ENCODE measurements at places on chromosomes 5 and 9. TPM values are rescaled to one million over a fixed set of nuclear protein-coding genes. Genes with fewer than 3 reads are reported as not detected.

- no peak for DNase-seq
These were observed 2.7 kb upstream of the ZNF618 start for GRCh38 chr9:113873446-113873845.

GRCh38 chr9:27802418-27802817, 229.1 kb upstream of the C9orf72 start:
- DNase-seq, result no peak

The LRRC70 gene
- total RNA-seq, result 27.5 TPM

The WDR31 gene
- total RNA-seq, result 0.99 TPM

The FGF18 gene
- total RNA-seq, result not detected

- no peak for DNase-seq
These were observed 57.6 kb downstream of the JAK2 start for GRCh38 chr9:5042661-5043178.

GRCh38 chr5:147055850-147056566, 177.5 kb upstream of the PPP2R2B start:
- DNase-seq, result no peak

GRCh38 chr5:77486344-77486962, 5.7 kb downstream of the WDR41 start:
- no peak for DNase-seq

The DOK3 gene
- total RNA-seq, result 15.6 TPM

The TBCA gene
- 180 TPM for total RNA-seq

DNA sequence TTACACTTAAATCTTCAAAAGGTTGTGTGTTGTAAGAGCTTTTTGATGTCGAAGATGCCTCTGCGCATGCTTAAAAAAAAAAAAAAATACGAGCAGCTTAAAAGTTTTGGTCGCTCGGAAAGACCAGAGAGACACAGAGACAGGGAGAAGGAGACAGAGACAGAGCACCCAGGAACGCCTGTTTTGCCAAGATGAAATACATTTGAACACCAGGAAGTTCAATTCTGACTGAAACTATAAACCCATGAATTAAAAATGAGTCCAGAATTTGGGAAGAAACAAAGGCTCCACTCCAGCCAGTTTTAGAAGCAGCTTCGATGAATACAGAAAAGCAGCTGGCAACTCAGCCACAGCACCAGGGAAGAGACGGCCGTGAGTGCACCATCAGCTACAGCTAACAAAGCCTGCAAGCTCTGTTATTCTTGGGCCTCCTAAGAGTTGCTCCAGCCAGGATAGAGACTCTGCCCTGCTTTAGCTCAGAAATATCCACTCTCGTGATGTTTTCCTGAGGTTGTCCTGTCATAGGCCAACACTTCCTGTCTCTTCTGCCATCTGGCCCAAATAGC, 2.5 kb upstream of the ZNF474 start:
- no peak for DNase-seq

DNA sequence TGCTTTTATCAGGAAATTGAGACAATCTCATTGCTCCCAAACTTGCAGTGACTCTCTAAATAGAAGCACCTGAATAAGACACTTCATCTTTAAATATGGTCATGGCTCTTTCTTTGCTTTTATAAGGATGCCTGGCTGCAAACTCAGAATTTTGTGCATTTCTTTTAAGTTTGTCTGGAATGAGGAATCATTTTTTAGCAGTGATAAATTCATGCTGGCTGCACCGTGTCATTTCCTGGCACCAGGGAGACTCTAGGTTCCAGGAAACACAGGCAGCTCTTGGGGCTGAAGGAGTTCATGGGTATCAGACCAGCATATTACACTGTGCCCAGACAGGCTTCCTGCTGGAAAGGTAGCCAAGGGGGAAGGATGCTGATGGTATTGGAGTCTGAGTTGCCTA, 109.9 kb downstream of the NUDT12 start:
- DNase-seq, result no peak

GRCh38 chr9:101586651-101587050, 8.1 kb downstream of the PPP3R2 start:
- no peak for DNase-seq

- DNase-seq, result no peak
These were observed 398.1 kb upstream of the IRX1 start for GRCh38 chr5:3197304-3198073.

The PCDHA13 gene
- 0.10 TPM for total RNA-seq

DNA sequence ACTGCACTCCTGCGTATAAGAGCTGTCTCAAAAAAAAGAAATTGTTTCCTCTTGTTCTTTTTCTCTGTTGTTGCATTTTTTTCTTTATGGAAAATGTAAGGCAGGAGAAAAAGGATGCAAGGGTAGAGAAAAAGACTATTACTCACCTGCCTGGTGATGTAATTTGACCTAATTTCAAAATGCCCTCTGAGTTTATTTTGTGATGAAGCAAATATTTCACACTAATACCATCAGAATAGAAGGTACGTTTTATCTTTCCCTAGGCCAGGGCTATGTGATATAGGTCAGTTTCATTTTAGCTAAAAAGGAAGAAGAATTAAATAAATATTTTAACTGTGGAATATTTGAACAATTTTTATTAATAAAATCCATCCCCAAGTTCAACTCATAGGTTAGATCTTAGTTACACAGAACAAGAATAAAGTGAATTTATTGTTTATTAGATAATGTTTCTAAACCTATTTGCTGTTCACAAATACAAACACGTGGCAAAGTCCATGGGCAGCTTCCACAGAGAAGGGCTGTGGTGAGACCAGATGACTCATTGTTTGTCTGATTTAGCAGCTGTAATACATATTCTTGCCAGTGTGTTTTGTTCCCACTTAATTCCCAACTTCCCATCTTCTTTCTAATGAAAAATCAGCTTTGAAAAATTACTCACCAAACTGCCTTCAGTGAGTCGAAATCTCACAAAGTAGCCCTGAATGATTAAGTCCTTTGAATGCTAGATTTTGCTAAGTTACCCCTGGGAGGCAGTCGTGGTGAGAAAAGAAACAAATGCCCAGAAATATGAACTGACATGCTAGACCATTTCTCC, 52.8 kb upstream of the CCDC112 start:
- peak; percentile 67 for DNase-seq

The BTNL3 gene
- total RNA-seq, result not detected

DNA sequence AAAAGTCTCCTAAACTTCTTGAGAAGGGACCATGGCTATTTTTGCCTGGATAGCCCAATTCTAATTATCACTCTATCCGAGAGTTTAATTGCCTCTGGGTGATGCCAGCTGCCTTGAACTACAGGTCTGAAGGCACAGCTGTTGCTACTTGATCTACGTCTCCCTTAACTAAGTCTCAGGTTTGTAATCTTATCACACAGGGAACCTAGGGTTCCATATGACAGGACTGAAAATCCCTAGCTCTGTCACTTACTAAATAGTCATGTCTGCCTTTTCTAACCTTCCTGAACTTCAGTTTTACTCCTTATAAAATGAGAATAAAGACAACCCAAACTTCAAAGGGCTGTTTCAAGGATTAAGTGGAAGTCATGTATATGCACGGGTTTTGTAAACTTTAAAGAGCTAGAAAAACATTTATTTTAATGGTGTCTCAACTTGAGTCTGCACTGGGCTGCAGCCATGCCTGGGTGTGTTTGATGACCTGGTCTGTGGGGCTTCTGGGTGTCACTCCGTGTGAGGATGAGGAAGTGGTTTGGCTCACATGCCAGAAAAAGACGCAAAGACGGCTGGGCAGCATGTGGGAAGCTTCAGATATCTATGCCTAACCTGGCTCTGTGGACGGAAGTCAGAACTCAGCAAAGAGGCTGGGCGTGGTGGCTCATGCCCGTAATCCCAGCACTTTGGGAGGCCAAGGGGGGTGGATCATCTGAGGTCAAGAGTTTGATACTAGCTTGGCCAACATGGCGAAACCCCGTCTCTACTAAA, 129.3 kb upstream of the SLC44A1 start:
- DNase-seq, result no peak

GRCh38 chr9:130321539-130321938, 56.0 kb downstream of the HMCN2 start:
- no peak for DNase-seq

- DNase-seq, result no peak
These were observed 124.3 kb upstream of the MOCS2 start for GRCh38 chr5:53233645-53234405.

GRCh38 chr5:120632430-120632829, 168.3 kb downstream of the PRR16 start:
- no peak for DNase-seq

GRCh38 chr5:53373451-53374158, 106.8 kb upstream of the FST start:
- peak; percentile 78 for DNase-seq

Measured in glomerular endothelial cell (primary cell).